GM13976 (cell line): ENCODE measurements at places on chromosomes 6 and 20.

DNA sequence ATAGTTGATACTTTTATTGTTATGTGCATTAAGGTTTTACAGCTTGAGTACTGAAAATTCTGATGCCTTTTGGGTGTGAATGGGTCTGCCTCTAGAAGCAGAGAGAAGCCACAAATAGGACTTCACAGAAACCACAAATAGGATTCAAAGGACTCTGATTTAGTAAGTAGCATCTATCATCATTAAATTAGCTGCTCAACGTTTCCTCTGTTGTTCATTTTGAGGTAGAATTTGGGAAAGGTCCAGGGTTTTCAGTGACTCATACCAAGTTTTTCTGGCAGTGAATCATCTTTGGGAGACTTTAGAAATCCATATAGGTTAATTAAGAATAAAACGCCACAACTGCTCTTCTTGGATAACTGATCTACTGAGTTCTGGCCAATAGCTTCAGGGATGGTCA is 105.1 kb downstream of the PHF3 start:
- no peak for DNase-seq

DNA sequence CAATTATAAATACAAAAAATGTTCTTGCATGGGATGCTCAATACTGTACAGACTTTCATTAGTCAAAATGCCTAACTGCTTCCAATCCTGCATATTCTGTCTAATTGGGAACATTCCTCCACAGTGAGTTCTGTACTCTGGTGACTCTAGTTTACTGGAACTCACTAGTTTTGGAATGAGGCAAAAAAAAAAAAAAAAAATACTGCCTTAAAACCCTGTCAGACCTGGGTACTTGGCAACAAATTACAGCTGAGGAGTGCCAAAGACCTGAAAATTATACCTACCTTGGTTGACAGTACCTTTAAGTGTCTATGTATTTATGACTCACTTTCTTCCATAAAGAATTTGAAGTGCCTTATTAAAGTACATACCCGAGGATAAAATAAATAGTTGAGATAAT is 276.7 kb downstream of the FARS2 start:
- no peak for DNase-seq

- peak; percentile 52 for DNase-seq
These were observed 40.1 kb upstream of the DYNLRB1 start for GRCh38 chr20:34475979-34476736.

- DNase-seq = no peak
These were observed 45.3 kb downstream of the QRSL1 start for GRCh38 chr6:106674541-106675229.

DNA sequence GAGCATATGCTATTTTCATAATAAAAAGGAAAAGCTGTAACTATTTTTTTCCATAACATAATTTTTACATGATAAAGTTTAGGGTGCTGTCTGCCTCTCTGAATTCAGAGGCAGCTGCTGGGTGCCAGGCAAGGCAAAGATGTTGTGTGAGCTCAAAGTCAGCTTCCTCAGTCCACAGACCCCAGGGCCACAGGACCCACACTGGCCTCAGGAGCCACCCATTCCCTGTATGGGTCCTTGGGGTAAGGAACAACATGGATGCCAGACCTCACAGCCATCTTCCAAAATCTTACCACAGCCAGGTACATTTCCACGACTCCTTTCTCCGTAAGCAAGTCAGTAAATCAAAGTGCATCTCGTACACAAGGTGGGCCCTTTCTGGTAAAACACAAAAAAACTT is 16.4 kb upstream of the MAFB start:
- no peak for DNase-seq
